ENCODE measurements at places on chromosomes 7 and 10.
A peak's percentile ranks its signal among the peaks of the same experiment; 100 is the strongest.

DNA sequence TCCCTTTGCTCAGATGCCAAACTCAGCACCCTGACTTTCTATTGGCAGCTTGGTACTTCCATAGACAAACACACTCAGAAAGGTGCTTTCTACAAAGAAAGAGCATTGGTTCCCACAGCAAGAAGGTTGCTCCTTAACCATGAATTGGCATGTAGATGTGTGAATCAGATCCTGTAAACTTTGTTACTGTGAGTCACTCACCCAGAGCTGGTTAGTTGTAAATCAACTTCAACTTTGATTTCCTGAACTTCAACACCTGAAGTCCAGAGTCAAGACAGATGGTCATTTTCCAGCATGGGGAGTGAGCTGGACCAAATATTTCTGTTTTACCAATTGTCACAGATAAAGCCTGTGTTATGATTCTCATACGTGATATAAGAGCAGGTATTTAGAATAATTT is 797.2 kb downstream of the TNS3 start:
- no peak for DNase-seq

GRCh38 chr10:114009281-114009996 is 34.2 kb upstream of the ADRB1 start:
- no peak for DNase-seq

GRCh38 chr7:97005183-97006054 is at the start of gene DLX6:
TSS of gene DLX6 (plus strand) at chr7:97005553. CDS start at chr7:97005978, 425 bp downstream.
- DNase-seq: peak; percentile 52

DNA sequence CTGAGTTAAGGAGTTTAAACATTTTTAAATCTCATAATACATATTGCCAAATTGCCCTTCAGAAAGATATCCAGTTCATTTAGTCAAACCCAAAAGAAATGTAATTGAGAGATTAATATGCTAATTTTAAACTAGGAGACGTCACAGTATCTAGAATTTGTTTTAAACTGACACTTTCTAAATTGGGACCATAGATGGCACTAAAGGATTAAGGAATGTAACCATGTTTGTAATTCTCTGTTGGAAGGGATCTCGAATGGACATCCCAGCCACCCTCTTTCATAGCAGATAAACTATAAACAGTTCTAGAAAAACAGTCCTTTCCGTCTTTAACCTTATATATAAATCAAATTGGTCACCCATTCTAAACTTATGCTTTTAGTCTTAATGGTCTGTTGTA is 30.0 kb upstream of the SAMD9L start:
- DNase-seq: no peak

- no peak for DNase-seq
These were observed 231.8 kb upstream of the CACNA2D1 start for GRCh38 chr7:82675396-82675795.

DNA sequence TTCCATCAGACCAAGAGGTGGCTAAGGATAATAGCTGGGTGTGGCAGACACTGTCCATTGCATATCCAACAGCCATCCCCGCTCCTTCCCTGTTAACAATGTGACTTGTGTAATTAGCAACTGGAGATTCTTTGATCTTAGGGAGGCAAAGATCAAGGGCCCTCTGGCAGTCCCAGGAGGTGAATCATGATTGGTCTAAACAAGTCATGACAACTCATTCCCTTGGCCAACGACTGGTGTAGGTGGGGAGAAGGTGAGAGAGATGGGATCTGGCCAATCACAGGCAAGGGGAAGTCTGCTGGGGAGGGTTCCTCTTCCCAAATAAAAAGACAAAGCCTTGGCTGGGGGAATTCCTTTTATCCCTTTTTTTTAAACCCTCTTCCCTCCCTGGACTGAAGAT is 46.2 kb upstream of the COMTD1 start:
- no peak for DNase-seq

DNA sequence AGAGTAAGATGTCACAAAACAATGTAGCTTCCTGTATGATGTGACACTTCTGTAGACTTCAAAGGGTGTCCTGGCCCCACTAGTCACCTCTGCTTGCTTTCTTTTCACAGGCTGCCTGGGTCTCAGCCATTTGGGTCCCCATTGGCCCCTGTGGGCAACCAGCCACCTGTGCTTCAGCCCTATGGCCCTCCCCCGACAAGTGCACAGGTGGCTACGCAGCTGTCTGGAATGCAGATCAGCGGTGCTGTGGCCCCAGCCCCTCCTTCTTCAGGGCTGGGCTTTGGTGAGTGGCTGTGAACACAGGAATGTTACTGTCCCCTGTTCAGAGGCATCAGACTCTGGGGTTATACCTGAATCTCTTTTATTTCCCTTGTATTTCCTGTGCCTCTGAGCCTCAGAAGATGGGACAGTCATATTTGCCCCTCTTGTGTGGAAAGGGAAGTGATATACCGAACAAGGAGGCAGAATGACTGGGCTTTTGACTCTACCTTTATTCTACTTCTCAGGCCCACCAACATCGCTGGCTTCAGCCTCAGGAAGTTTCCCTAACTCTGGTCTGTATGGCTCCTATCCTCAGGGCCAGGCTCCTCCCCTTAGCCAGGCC is 15.4 kb downstream of the SEC24C start:
- no peak for DNase-seq

GRCh38 chr7:111485701-111486380 is 76.5 kb downstream of the IMMP2L start:
- DNase-seq: no peak

DNA sequence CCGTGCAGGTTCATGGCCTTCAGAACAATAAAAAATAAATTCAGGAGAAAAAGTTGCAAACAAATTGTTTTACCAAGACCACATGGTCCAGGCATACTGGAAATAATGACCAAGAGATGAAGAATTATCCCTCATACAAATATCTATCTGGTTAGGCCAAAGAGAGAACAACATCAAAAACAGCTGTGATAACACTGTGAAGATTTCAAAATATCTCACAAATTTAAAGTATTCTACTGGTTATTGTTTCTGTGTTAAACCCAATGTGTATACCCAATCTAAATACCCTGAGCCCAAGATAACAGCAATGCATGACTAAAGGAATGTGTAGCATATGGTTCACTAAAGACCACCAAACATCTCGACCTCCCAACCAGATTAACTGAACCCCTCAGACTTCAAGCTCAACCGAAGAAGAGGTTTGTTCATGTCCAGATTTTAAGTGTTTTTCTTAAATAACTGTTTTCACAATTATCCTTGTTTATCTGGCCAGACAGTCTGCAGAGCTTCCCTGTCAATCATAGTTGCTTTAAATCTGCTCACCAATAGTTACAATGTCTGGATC is 10.9 kb downstream of the OR9A2 start:
- DNase-seq: no peak

DNA sequence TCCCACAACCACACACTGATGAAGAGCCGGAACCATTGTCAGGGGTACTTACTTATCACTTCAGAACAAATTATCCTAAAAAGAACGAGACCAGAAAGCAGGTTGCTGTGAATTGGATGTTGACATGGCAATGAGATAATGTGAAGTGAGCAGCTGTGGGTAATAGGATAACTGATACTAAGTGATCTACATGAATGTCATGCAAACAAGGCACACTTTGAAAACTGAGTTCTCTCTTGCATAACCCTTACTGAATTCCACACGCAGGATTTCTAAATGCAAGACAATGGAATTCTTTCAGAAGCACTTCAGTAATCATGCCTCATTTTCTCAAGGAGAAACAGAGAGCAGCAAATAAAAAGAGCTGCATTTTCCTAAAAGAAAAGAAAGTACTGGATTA is 242.5 kb upstream of the TMEM229A start:
- DNase-seq: no peak

DNA sequence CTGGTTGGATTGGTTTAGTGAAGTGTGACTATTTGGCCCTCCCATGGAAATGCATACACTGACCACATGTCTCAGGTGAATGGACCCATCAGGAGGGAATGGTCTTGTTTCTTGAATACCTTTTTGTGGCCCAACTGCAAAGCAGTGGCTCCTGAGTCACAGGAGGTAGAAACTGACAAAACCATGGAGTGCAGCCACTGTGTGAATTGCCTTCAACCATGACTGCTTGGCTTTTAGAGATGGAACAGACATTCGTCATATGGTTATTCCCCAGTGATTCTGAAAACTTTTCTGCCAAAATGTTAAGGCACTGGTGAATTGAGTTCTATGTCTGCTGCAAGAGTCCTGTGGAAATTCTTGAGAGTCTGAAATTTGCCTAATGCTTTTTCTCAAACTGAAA is 64.7 kb downstream of the CDK14 start:
- no peak for DNase-seq

DNA sequence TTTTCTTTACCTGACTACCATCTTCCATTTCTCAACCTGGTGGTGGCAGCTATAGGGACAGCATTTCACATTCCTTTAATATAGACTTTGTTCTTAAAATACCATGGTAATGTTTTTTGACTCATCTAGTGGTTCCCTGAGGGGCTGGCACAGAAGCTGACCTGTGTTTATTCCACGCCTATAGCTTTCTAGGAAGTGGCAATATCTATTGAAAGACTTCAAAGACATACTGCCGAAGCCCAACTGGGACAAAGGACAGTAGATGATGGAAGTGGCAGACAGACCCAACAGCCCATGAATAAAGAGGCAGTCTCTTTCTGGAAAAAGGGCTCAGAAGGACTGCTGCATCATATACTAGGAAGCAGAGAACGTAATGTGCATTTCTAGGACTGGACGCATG is 11.2 kb downstream of the SUN3 start:
- DNase-seq: no peak

- no peak for DNase-seq
These were observed 1159.6 kb downstream of the SORCS3 start for GRCh38 chr10:105800641-105801040.

DNA sequence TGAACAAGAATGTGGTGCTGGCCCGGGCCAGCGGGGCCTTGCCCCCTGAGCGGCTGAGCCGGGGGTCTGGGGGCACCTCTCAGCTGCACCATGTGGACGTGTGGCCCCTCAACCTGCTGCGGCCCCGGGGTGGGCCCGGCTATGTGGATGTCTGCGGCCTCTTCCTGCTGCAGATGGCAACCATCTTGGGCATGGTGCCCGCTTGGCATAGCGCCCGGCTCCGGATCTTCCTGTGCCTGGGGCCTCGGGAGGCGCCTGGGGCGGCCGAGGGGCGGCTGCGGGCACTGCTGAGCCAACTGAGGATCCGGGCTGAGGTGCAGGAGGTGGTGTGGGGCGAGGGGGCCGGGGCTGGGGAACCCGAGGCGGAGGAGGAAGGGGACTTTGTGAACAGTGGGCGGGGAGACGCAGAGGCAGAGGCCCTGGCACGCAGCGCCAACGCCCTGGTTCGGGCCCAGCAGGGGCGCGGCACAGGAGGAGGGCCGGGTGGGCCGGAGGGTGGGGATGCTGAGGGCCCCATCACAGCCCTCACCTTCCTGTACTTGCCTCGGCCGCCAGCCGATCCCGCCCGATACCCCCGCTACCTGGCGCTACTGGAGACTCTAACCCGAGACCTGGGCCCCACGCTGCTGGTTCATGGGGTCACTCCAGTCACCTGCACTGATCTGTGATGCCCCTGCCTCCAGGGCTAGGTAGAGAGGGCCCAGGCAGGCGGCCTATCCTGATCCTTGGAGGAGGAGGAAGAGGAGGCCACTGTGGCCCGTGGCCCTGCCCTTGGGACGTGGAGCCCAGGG is 1.1 kb upstream of the TRIP6 start:
- peak; percentile 44 for DNase-seq

DNA sequence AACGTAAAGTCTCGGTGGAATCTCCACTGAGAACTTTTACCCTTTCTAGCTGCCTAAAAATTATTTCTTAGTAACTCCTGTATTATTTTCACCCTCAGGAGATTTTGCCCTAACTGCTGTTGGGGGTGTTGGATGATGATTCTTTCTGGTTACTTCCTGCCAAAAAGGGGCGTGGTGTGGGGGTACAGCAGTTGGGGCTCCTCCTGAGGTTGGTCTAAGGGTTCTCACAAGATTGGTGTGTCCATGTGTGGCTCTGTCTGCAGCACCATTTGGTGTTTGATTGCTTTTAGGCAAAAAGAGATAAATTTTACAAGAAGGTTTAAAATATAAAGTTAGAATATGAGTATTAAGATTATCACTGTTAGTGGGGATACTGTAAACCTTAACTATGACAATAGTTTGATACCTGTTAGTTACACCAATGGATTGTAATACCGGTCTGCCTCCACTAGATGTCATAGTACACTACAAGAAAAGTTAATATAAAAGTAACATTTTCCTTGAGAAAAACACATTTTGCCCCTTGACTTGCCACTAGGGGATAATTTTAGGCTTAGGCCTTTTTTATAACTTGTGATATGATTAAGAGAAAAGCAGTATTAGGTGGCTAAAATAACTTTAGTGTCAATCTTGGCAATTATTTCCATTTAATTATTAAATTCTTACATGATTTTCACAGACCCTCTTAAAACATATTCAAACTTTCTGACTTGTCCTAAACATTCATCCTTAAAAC is 928.7 kb downstream of the IPMK start:
- peak; percentile 2 for DNase-seq

- no peak for DNase-seq
These were observed 912.6 kb downstream of the GATA3 start for GRCh38 chr10:8967061-8967460.

DNA sequence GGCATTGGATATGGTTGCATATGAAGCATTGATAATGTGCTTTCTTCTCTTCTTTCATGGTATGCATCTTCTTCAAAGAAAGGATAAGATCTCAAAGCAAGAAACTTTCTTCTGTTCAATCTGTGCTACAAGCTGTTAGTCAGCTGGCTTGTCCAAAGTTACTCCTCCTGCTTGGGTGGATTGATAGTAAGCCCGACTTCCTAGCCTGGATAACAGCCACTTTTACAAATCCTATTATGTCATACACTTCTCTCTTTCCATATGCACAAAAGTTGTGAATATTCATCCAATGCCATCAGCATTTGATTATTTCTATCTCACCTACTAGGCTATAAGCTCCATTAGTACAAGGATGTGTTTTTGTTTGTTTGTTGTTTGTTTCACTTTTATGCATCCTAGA is 891.0 kb upstream of the SORCS1 start:
- no peak for DNase-seq

- no peak for DNase-seq
These were observed 28.4 kb downstream of the ARHGAP22 start for GRCh38 chr10:48576501-48576900.

- peak; percentile 92 for DNase-seq
These were observed at the start of gene ZNF800 for GRCh38 chr7:127392566-127393367. TSS of gene ZNF800 (minus strand) at chr7:127392708. CDS start at chr7:127391557, 1,151 bp downstream.

DNA sequence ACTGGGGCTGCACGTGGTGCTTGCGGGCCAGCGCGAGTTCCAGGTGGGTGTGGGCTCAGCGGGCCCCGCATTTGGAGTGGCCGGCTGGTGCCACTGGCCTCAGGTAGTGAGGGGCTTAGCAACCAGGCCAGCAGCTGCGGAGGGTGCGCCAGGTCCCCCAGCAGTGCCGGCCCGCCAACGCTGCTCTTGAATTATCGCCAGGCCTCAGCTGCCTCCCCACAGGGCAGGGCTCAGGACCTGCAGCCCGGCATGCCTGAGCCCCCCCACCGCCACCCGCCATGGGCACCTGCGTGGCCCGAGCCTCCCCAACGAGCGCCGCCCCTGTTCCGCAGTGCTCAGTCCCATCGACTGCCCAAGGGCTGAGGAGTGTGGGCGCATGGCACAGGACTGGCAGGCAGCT is 185.4 kb downstream of the TPK1 start:
- DNase-seq: no peak

DNA sequence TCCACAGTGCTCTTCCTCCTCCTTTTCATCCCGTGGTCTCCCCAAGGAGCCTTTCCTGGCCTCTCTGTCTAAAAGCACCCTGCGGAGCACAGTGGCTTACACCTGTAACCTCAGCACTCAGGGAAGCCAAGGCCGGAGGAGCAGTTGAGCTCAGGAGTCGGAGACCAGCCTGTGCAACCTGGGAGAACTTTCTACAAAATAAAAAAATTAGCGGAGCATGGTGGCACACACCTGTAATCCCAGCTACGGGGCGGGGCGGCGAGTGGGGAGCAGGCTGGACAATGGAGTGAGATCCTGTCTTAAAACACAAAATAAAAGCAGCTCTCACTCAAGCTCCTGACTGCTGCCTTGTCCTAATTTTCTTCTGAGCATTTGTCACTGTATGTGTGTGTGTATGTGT is 1.4 kb upstream of the COBL start:
- no peak for DNase-seq

Measured in activated naive CD8-positive, alpha-beta T cell treated with anti-CD3 and anti-CD28 coated beads, Interleukin-2, amount 50 U/mL, for 24 hours (primary cell).